ENCODE measurements at places on chromosomes 5 and 9. TPM values are rescaled to one million over a fixed set of nuclear protein-coding genes. Genes with fewer than 3 reads are reported as not detected.
A peak's percentile ranks its signal among the peaks of the same experiment; 100 is the strongest.

Gene TEK
- 6.4 TPM for polyA plus RNA-seq

Gene SHC3
- 0.68 TPM for polyA plus RNA-seq

- H3K36me3 ChIP-seq: no peaks in the 10 kb centered on the region
- no peaks in the 10 kb centered on the region for H3K4me1 ChIP-seq
- H3K27me3 ChIP-seq: no peaks in the 10 kb centered on the region
- no peak overlapping the region for H3K4me3 ChIP-seq
These were observed 277.3 kb downstream of the GLIS3 start for GRCh38 chr9:4022435-4023067.

DNA sequence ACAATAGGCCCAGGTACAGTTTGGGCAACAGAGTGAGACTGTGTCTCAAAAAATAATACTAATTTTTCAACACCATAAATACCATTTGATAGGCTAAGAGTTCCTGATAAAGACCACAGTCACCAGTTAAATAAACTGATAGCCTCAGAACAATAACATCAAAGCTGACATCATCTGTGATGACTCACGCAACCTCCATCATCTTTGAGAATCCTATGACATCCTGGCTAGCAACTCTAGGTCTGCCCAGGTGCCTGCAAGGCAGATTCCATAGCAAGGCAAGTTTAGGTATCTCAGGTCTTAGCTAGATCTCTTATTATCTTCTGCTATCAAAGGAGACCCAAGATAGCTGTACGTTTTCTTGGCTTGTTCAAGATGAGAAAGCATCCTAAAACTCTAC is 30.5 kb upstream of the UBAP2 start:
- H3K4me1 ChIP-seq: no peaks in the 10 kb centered on the region
- no peaks in the 10 kb centered on the region for H3K27me3 ChIP-seq
- H3K27ac ChIP-seq: no peak overlapping the region
- no peaks in the 10 kb centered on the region for H3K36me3 ChIP-seq
- no peak for DNase-seq

GRCh38 chr5:40141896-40142295 is 537.8 kb upstream of the PTGER4 start:
- no peaks in the 10 kb centered on the region for H3K4me1 ChIP-seq
- no peaks in the 10 kb centered on the region for H3K27me3 ChIP-seq
- no peak overlapping the region for H3K27ac ChIP-seq
- DNase-seq: no peak
- no peaks in the 10 kb centered on the region for H3K36me3 ChIP-seq
- H3K4me3 ChIP-seq: no peak overlapping the region

Gene HRH2
- 27.8 TPM for polyA plus RNA-seq

DNA sequence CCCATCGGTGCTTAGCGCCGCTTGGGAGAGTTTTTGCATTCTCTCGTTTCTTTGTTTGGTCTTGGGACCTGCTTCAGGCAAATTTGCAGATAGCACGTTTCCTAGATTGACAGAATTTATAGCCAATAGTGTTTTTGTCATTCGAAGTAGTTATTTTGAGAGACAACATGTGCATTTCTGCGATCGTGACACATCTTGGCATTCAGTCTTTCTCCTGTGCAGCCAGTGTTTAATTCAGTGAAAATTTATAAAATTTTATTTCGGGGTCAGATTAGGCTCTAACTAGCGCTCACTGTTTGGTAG is 830 bp downstream of the PRRC1 start:
- H3K27me3 ChIP-seq: no peaks in the 10 kb centered on the region
- no peaks in the 10 kb centered on the region for H3K36me3 ChIP-seq
- no peak for DNase-seq
- no peak overlapping the region for H3K27ac ChIP-seq

Gene UGT3A1
- not detected for polyA plus RNA-seq

DNA sequence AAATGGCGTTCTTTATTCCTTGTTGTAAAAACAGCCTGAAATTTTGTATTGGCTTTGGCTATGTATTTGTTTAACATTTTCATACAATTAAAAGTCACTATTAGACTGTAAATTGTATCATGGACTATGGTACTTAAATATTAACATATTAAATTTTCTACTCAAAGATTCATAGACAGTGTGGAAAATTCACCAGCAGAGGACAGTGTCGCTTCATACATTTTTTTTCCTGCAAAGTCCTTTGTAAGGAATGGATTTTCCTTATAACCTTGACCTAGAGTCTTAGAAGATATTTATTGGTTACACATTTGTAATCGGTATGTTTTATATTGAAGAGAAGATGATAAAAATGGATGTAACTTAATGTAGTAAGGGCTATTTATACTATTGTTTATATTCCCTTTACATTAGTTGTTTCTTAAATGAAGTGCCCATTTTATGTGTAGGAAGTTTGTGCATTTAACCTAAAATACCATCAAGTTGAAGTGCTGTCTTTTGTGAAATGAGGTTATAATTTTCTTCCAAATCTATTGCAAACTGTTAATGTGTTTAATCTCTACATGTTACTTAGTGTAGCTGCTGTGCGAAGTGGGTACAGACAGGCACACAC is 150.1 kb downstream of the KDM4C start:
- no peaks in the 10 kb centered on the region for H3K36me3 ChIP-seq
- H3K4me3 ChIP-seq: no peak overlapping the region
- H3K4me1 ChIP-seq: peaks cover 4% of the 10 kb centered on the region

- no peaks in the 10 kb centered on the region for H3K36me3 ChIP-seq
- no peak for DNase-seq
- H3K27me3 ChIP-seq: no peaks in the 10 kb centered on the region
- no peaks in the 10 kb centered on the region for H3K4me1 ChIP-seq
These were observed 548.3 kb downstream of the SEMA5A start for GRCh38 chr5:8997542-8998070.

- no peak for DNase-seq
- peaks cover 7% of the 10 kb centered on the region for H3K4me1 ChIP-seq
- H3K4me3 ChIP-seq: no peak overlapping the region
- H3K27me3 ChIP-seq: no peaks in the 10 kb centered on the region
These were observed 86.2 kb downstream of the SEMA4D start for GRCh38 chr9:89411759-89412158.

DNA sequence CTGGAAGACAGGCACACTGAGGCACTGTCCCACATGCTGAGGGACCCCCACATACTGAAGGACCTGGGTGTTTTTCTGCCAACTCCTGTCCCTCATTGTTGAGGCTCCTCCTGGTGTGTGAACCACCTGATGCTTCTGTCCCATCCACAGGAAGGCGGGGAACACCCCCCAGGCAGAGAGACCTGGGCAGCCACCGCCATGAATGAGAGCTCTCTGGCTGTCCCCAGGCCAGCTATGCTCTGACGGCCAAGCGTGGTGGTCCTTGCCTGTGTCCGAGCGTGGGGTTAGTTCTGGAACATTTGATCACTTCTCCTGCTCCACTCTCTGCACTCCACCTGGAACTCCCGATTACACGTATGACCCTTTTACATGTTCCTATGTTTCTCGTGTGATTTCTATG is 11.9 kb upstream of the LRRC14B start:
- H3K27me3 ChIP-seq: no peaks in the 10 kb centered on the region
- DNase-seq: no peak
- no peak overlapping the region for H3K27ac ChIP-seq
- no peaks in the 10 kb centered on the region for H3K4me1 ChIP-seq

- H3K27ac ChIP-seq: no peak overlapping the region
- no peaks in the 10 kb centered on the region for H3K4me1 ChIP-seq
- no peaks in the 10 kb centered on the region for H3K27me3 ChIP-seq
- H3K4me3 ChIP-seq: no peak overlapping the region
- H3K36me3 ChIP-seq: no peaks in the 10 kb centered on the region
These were observed 281.3 kb downstream of the CEMIP2 start for GRCh38 chr9:71487061-71487460.

Gene F2RL2
- 0.08 TPM for polyA plus RNA-seq

GRCh38 chr9:121604242-121604641 is 47.2 kb upstream of the DAB2IP start:
- H3K27ac ChIP-seq: peak overlapping the region; percentile 61
- H3K4me3 ChIP-seq: no peak overlapping the region

GRCh38 chr5:141369994-141370848 is at the start of gene PCDHGB3:
TSS of gene PCDHGB3 (plus strand) at chr5:141370242. CDS start at chr5:141370395, 153 bp downstream.
- H3K36me3 ChIP-seq: peaks cover 2% of the 10 kb centered on the region
- H3K27me3 ChIP-seq: no peaks in the 10 kb centered on the region
- peak; percentile 70 for DNase-seq
- H3K4me3 ChIP-seq: peak within 1 kb of the TSS; percentile 27
- no peak within 1 kb of the TSS for H3K27ac ChIP-seq
- no peaks in the 10 kb centered on the region for H3K4me1 ChIP-seq

Gene FGF1
- polyA plus RNA-seq: 22.4 TPM

DNA sequence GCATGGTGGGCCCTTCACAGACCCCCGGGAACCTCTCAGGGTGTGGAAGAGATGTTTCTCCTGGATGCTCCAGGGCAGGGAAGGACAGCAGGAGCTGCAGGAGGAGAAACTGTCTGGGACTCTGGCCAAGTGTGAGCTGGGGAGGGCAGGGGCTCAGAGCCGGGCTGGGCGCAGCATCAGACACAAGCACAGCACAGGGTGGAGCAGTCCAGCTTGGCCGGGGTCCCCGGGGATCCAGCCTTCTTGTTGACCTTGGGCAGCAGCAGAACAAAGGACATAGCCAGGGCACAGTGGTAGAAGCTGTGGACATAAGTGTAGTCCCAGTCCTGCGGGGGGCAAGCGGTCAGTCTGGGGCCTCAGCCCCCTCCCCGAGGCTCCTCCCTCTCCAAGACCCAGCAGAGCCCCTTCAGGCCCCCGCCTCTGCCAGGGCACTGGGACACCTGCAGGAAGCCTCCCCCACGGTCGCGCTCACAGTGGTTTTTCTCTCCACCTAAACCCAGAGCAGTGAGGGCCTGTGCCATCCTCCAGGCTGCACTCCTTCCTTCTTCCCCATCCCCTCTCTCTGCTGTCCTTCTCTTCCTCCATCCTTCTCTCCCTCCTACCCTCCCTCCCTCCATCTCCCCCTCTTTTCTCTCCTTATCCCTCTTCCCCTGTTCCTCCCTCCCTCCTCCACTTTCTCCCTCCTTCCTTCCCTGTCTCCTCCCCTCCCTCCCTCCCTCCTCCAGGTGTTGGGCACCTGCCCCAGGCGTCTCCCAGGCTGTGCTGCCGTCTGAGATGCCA is 10.1 kb downstream of the MYMK start:
- no peaks in the 10 kb centered on the region for H3K27me3 ChIP-seq
- no peak overlapping the region for H3K27ac ChIP-seq
- DNase-seq: peak; percentile 73
- no peak overlapping the region for H3K4me3 ChIP-seq
- no peaks in the 10 kb centered on the region for H3K36me3 ChIP-seq

DNA sequence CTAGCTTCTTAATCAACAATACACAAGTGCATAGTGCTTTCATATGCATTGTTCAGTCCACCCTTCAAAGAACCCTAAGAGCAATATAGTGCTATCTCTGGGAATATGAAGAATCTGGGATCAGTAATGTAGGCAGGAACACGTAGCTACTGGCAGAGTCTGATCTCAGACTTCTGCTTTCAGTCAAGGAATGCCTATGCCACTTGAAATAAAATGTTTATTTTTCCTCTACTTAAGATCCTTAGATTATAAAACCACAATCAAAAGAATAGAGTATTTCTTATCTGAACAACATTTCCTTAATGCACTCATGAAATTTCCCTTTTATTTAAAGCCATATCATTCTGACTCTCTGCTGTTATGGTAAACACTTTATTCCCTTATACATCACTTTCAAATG is 1407.8 kb upstream of the C9orf72 start:
- H3K27ac ChIP-seq: no peak overlapping the region
- DNase-seq: no peak
- no peaks in the 10 kb centered on the region for H3K27me3 ChIP-seq
- no peaks in the 10 kb centered on the region for H3K4me1 ChIP-seq

Gene KIAA1958
- polyA plus RNA-seq: 0.99 TPM

DNA sequence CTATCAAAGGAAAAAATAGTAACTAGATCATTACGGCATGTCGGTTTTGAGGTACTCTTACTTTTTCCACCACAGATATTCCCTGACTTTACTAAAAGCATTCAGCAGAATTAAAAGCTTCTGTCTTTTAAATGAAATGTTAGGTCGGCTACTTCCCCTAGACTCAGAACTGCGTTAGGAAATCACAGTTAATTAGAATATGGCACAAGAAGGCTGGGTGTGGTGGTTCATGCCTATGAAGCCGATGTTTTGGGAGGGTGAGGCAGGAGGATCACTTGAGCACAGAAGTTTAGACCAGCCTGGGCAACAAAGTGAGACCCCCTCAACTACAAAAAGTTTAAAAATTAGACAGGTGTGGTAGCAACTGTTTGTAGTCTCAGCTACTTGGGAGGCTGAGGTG is 24.4 kb downstream of the CEMIP2 start:
- H3K4me1 ChIP-seq: no peaks in the 10 kb centered on the region
- no peaks in the 10 kb centered on the region for H3K27me3 ChIP-seq
- H3K36me3 ChIP-seq: peaks cover 26% of the 10 kb centered on the region
- H3K4me3 ChIP-seq: no peak overlapping the region
- no peak for DNase-seq
- H3K27ac ChIP-seq: no peak overlapping the region

Measured in heart left ventricle (tissue), 16 donors.